ENCODE measurements at places on chromosomes 5 and 9.

- no peak for DNase-seq
Measured at GRCh38 chr5:136309932-136310598, 55.3 kb downstream of the TRPC7 start.

- DNase-seq = peak; percentile 90
Measured at GRCh38 chr5:1140171-1140817, 28.4 kb upstream of the SLC12A7 start.

DNA sequence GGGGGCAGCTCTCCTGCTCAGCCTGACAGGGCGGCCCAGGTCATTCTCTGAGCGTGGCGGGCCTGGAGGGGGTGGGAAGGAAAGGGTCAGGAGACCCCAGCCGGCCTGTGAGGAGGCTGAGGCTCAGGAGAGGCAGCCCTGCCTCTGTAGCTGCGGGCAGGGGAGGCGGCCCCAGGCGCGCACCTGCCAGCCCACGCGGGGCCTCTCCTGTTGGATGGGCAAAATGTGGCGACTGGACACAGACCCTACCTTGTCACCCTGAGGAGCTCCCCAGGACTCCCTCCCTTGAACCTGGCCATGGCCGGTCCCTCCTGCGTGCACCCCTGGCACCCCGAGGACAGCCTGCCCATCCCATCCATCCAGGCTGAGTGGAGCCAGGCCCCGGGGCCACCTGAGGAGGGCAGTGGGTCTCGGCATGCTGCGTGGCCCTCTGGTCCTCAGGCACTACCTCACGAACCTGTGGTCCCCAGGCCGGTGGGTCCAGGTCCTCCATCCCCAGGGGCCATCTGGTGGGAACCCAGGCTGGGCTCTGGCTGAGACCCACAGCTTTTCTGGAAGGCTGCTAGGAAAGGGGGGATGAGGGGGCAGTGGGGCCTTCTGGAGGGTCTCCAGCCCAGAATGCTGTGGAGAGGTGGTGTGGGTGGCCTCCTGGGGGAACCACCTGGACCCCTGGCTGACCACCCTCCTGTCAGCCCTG, 15.1 kb upstream of the NRARP start:
- DNase-seq = no peak

DNA sequence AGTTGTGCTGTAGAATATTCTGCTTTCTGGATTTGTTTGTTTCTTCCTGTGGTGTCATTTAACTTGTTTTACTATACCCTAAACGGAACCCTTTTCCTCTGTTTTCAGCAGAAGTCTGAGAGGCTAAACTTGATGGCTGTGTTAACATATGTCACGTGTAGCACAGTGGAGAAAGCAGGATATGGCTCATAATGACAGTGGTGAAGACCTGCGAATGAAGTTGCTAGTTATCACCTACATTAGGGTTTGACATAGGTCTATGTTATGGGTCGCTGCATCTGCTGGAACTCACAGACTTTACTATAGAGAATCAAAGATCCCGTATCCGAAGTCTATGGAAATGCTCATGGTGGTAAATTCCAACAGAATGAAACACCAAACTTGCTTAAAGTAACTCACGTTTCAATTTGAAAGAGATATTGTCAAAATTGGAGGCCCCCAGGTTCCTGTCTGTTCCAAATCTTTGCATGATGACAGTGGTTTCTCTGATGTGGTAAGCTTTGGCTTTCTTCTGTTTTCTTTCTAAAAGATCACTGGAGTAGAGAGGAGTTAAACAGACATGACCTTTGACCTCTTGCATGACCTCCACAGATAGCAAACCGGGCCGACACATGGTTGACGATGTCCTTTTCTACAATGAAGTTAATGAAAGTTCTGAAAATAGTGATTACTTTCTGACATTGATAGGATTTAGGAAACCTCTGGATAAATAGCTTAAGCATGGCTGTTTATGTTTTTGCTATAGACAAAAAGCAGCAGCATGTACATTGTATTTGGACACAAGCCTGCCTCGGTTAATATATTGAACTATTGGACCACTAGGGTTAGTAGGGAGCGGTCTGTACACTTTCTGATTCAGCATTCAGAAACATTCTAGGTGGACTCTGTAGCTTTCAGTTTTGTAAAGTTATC, 3.1 kb upstream of the CATSPER3 start:
- DNase-seq = no peak

- no peak for DNase-seq
Measured at GRCh38 chr5:55897905-55898304, 46.7 kb downstream of the IL31RA start.

DNA sequence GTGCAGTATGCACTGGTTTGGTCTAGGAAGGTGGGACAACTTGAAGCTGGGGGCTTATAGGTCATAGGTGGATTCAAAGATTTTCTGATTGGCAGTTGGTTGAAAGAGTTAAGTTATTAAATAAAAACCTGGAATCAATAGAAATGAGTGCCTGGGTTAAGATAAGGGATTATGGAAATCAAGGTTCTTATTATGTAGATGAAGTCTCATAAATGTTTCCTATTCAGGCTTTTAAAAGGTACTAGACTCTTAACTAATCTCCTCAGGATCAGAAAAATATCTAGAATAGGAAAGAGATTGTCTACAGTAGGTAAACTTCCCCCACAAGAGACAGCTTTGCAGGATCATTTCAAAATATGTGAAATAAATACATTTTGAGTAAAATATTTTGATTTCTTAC, 163.3 kb upstream of the FBN2 start:
- no peak for DNase-seq

DNA sequence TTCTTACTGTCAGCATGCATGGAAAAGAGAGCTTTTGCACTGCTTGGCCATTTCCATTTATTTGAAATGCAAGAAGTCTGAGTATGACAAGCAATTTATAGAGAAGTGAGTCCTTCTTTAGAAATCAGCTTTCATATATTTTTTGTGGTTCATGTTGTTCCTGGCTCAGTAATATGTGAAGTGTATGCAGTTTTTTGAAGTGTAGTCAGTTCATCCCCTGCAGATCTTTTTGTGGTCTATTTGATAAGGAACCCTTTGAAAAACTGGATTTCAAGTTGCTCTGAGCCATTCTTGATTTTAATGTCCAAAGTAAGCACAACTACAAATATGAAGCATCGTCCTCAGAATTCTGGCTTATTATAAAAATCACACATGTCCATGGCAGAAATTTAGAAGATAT, 294.1 kb upstream of the SMC2 start:
- no peak for DNase-seq

DNA sequence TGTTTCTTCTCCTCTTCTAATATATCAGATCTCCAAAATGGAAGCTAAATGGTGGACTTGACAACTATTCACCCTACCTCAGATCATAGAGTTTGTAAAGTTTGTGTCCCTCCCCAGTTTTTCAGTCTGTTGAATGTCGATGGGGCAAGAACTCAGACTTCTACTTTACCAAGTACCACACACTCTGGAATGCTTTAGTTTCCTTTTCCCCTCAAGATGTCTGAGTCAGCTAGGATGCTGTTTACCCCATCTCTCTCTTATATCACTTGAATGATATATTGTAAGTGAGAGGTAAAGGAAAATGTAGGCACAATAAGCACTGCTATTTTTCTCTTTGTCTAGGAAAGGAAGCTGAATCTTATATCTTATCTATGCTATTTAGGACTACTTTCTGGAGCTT, 25.9 kb upstream of the TAL2 start:
- DNase-seq = no peak

- no peak for DNase-seq
Measured at GRCh38 chr5:2660315-2660714, 91.2 kb downstream of the IRX2 start.

- DNase-seq = no peak
Measured at GRCh38 chr5:34707451-34708107, 51.5 kb downstream of the RAI14 start.

DNA sequence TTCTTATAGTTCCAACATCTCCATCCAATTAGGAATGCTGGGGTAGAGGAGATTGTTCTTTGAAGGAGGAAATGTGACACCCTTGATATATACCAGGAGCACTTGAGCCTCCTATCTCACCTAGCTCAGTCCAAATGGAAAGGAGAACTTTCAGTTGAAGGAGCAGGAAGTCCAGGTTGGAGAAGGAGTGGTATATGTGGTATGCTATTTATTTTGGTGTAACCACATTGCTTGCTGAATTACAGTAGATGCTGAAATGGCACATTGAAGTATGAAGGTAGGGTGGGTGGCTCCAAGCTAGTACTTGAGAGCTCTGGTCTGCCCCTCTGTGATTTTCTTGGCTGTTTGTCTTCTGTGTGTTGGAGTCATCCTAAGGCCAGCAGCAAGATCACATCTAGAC, 6.1 kb downstream of the CSNK1G3 start:
- no peak for DNase-seq

- DNase-seq = no peak
Measured at GRCh38 chr5:10478436-10478835, 36.8 kb downstream of the ROPN1L start.

DNA sequence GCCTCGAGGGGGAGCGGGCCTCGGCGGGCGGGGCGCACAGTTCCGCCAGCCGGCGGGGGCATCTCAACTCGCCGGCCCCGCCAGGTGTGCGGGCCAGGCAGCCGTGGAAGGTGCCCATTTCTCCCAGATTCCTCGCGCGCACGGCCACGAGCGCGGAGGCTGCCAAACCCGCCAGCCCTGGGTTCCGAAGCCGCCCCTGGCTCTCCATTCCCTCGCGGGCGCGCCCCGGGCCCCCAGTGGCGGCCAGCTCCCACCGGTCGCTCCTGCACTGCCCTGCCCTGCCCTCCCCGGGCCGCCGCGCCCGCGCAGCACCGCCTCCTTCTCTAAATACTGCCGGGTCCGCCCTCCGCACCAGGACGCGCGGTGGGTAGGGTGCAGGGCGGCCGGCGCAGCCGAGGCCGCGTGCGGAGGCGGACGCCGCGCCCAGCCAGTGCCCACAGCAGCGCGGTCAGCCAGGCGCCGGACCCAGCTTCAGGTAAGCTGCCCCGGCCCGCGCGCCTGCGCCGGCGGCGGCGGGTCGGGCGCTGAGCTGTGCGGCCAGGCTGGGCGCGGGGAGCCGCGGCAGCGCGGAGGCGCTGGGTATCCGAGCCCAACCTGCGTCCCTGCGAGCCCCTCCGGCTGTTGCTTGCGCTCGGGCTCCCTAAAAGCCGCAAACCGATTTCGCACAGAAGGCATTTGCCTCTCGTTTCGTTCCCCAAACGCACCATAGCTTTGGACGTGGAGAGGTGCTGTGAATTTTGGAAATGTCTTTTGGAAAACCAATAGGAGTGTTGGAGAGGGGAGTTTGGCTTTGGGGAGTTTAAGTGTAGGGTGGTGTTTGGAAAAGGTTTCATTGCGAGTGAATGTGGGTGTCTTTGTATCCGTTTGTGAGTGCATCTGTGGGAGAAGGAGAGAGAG, at the start of gene TMEM171:
Gene TMEM171, plus strand, starts transcription at position 354 of the 897 bp plus-strand sequence. CDS start 2,799 bp downstream, outside the sequence.
- peak; percentile 79 for DNase-seq

DNA sequence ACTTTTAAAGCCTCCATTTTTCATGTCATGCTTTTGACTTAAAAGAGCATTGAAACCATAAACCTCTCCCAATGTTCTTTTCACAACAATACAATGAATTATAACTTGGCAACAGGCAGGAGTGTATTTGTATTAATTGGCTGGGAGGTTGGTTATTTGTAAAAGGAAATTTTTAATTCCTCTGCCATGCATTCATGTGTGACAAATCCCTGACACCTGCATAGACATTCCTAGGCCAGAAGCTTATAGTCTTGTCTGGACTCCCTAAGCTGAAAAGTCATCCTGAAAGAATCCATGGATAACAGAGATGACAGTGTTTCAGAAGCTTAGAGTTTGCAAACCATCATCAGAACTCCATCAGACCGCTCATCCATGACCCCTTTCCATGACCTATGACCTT, 76.3 kb upstream of the PTGER4 start:
- DNase-seq = no peak

DNA sequence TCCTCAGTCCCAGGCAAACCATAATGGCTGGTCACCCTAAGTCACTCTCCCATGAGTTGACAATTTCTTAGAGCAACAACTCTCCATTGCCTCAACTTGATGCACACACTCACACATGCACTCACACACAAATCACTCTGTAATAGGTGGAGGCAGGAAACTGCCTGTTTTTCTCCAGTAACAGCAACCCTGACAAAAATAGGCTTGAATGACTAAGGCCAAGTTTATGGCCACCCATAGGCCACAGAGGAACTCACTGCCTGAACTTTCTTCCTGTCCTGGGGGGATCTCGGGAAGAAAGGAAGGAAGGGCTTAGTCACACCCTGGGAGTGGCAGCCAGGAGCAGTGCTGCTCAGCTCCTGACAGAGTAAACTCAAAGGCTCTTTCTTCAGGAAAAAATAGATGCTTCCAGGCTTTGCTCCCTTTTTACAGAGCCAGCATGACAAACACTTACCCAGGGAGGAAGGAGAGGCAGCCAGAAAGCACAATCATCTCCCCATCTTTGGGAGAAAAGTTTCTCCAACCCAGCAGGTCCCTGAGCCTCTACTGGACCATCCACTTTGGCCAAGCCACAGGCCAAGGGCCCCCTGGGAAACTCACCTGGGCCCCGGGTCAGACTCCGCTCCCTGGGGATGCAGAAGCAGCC, 368 bp downstream of the SH3TC2 start:
- DNase-seq = no peak

DNA sequence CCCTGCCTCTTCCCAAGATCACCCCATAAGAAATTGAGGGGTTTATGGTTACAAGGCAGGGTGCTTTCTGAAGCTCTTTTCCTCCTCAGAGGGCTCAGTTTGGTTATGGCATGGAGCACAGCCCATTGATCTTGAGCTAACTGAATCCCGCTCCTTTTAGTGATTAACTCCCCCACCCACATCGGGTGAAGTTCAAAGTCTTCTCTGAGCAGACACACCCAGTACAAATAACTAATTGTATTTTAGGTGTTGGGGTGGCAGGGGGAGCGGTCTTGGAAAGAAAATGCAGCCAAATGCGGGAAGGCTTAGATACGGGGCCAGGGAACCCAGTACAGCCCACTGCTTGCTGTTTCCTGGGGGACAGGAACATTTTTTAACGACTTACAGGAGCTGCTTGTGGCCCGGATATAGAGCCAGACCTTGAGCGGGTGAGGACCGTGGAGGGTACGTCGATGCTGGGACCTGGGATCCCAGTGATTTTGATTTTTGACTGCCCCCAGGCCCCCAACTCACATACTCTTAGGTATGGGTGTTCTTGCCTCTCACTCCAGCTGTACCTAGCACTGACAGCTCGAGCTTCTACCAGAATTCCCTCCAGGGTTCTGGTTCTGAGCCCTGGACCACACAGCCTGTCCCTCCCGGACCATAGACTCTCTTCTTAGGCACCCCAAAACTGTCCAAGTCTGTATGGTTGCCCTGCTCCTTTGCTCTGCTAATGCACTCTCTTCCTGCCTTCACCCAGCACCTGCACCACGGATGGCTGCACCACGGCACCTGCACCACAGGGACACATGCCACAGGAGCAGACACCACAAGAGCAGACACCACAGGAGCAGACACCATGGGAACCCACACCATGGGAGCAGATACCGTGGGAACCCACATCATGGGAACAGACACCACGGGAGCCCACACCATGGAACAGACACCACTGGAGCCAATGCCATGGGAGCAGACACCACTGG, 18.3 kb upstream of the RXRA start:
- DNase-seq = no peak

- peak; percentile 11 for DNase-seq
Measured at GRCh38 chr9:118829334-118829733, 539.9 kb downstream of the BRINP1 start.

- DNase-seq = no peak
Measured at GRCh38 chr5:156460471-156460870, 133.5 kb downstream of the SGCD start.

All from T47D (cell line).